NCI-H2081 (cell line): ENCODE measurements at places on chromosomes 7 and 10.
A peak's percentile ranks its signal among the peaks of the same experiment; 100 is the strongest.

GRCh38 chr7:12569673-12570072 lies 847 bp upstream of the SCIN start:
- peak; percentile 43 for DNase-seq

- peak; percentile 87 for DNase-seq
These were observed 44.5 kb downstream of the ICA1 start for GRCh38 chr7:8217200-8218068.

DNA sequence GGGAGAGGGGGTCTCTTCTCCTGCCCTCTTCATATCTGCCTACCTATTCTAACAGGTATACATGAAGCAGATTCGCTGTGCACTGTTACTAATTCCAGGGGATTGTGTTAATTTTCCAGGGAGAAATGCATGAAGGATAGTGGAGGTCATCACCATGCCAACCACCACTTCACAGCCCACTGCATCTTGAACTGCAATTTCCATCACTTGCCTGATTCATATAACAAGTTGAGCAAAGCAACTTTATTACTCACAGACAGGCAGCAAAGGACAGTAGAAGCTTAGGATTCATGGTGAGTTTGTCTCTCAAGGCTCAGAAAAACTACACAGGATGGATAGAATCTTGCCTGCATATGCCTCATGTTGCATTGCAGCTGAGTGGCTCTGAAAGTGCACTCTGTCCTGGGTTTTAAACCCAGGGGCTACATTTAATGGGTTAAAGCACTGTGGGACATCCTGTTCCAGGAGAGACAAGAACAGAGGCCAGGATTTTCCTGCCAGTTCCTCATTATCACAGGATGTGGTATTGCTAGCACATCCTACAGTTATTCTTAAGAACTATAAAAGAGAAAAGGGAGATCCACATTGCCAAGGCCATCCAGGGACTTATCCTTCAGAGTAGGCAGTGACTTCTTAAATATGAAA lies 136.9 kb upstream of the PRSS1 start:
- peak; percentile 15 for DNase-seq

GRCh38 chr7:10474048-10474447 lies 499.6 kb upstream of the PHF14 start:
- no peak for DNase-seq

- peak; percentile 34 for DNase-seq
These were observed 193.5 kb downstream of the CFTR start for GRCh38 chr7:117673367-117673766.

- DNase-seq = no peak
These were observed 4.0 kb downstream of the UNC5B start for GRCh38 chr10:71216363-71216695.

DNA sequence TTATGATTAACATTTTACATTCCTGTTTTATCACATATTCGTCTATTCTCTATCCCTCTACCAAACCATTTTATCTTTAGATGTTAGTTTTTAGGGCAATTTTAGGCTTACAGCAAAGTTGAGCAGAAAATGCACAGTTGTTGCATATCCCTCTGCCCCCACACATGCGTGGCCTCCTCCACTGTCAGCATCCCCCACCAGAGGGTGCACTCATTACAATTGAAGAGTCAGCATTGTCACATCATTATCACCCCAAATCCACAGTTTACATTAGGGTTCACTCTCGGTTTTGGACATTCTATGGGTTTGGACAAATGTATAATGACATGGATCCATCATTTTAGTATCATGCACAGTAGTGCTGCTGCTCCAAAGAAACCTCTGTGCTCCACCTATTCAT lies 86.4 kb downstream of the WDR37 start:
- DNase-seq = no peak

GRCh38 chr10:96789571-96790108 lies 42.5 kb upstream of the LCOR start:
- DNase-seq = no peak

- no peak for DNase-seq
These were observed 40.2 kb downstream of the TCF7L2 start for GRCh38 chr10:112990271-112990670.

DNA sequence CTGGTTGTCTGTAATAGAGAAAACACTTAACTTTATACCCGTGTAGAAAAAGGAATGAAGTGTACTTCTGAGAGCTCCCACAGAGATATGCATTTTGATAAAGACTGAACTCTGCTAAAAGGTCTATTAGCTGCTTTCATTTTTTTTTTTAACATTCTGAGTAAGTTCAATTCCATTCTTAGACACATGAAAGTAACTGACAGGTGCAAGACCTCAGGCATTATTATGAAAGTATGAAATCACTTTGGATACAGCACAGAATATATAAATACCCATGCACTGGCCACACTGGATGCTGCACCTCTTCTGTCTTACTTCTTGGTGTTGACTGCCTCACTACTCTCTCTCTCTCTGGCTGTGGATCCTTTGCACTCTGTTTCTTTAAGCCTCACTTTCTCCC lies 46.2 kb downstream of the VWDE start:
- no peak for DNase-seq

- DNase-seq = no peak
These were observed 16.3 kb upstream of the ZMIZ1 start for GRCh38 chr10:79052291-79053080.

DNA sequence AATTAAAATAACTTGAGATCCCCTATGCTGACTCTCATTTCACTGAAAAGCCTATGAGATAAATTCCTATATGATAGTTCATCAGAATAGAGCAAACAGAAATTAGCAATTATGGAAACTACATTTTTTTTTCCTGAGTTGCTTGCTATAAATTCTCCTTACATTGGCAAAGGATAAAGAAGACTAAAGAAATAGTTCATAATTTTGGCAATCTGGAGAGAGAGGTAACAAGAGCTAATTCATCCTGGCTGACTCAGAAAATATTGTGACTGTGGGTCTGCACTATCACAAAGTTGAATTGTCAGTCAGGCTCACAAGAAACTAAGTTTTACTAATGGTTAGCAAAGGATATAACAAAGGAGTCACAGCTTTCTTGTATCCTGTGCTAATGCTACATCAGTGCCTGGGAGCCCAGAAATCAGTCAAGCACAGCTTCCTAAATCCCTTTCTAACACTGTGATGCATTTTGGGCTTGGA lies 483.0 kb downstream of the MAGI2 start:
- no peak for DNase-seq

- no peak for DNase-seq
These were observed 52.4 kb downstream of the PDIA4 start for GRCh38 chr7:148975896-148976295.

GRCh38 chr10:105259201-105259600 lies 618.1 kb downstream of the SORCS3 start:
- DNase-seq = no peak

DNA sequence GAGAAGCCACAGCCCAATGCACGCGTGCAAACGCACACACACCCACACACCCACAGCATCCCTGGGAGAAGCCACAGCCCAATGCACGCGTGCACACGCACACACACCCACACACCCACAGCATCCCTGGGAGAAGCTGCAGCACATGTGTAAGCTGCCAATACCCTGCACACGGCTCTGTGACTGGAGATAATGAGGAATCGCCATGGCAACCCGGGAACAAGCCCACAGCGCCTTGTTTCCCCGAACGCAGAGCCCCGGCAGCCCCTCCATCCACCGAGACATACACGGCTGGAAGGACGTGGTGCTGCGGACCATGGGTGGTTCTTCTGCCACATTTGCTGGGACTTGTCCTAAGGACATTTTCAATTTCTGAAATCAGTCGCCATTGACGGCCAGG lies 221.3 kb downstream of the PTPRN2 start:
- no peak for DNase-seq

- DNase-seq = no peak
These were observed 221.2 kb downstream of the ZMYND11 start for GRCh38 chr10:356452-356851.

- DNase-seq = no peak
These were observed 140.1 kb upstream of the ZNF92 start for GRCh38 chr7:65233409-65234034.
